GDM1 (cell line): ENCODE measurements at places on chromosomes 3 and 15.

- no peak for DNase-seq
These were observed 77.5 kb downstream of the RPLP1 start for GRCh38 chr15:69529961-69530633.

DNA sequence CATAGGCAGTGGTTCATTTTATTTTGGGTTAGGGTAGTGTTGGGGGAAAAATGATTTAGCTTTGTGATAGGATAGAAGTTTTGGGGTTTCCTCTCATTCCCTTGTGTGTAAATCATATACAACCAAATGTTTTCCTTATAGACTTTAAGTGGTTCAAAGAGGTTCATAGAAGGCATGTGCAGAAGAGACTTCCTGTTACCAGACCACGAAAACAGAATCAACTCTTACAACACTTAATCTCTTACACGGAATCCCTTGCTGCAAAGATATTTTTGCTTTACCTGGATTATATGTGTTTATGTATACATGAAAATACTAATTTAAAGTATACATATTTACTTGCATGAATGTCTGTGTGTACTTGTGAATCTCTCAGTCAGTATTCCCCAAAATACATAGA lies 2.9 kb downstream of the TMOD2 start:
- DNase-seq: no peak

DNA sequence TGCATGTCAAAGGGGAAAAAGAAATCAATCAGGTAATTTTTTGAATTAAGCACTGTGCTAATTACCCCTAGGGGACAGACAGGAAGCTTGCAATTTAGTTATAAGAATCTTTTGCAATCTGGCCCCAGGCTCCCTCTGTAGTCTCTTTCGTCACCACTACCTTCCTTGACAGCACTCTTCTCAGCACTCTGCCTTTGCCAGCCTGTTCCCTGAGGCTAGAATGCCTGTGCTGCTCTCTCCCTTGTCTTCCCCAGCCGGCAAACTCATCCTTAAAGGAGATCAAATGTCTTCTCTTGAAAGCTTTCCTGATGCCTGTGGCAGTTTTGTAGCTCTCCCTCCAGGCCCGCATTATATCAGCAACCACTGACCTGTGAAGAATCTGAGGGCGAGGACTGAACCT lies 32.4 kb upstream of the PRTG start:
- no peak for DNase-seq

GRCh38 chr3:123552095-123552714 lies 32.6 kb downstream of the HACD2 start:
- peak; percentile 10 for DNase-seq

DNA sequence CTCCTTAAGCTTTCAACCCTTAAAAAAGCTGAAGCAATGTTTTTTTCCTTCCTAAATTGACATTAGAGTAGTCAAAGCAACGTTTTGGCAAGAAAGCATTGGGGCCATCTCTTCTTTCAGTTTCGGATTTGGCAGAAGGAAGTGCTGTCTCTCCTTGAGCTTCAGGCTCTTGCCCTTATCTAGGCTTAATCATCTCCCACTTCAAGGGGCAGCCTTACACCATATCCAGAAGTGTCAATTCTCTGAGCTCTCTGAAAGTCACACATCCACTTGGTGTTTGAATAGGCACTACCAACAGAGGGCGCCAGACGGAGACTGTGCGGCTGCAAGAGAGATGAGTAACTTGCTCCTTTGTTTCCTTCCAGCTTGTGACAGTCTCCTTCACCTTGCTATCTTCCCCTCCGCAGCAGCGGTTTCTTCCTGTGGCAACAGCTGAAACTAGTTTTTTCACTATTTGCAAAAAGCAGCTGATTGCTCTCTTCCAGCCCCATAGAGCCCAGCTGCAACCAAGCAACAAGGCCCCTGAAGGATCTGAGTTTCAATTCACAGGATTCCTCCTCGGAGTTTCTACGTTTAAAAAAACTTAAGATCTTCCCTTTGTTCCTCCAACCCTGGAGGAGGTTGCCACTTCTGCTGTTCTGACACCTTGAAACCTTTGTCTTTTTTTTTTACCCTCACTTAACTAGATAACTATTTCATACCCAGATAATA lies 147.0 kb upstream of the SLCO3A1 start:
- DNase-seq: peak; percentile 74

DNA sequence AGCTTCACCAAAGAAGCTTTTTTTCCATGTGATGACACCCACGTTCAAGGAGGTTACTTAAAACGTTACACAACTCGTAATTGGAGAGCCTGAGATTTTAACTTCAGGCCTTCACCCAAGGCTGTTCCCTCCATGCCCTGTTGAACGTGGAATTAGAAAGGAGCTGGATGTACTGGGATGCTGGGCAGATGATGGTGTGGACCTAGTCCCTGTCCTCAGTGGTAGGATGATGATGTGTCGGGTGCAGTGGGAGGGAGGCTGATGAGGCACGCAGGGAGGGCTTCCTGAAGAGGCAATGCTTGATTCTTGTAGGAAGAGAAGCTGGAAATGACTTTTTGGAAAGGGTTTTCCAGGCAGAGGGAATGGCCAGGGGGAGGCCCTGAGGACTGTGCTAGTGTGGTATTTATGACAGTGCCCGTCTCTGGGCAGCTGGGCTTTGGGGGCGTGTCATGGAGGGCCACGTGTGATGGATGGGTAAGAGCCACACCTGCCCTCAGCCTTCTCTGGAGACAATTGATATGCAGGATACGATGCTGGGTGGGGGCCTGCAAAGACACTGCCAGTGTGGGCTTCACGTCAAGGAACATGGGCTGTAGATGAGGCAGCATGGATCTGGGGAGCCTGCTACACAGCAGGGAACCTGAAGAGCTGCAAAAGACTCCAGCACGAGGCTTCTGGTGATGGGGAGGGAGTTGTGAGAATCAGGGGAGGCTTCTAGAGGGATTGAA lies 15.3 kb downstream of the SYNM start:
- no peak for DNase-seq

GRCh38 chr15:63083044-63083443 lies 38.6 kb upstream of the LACTB start:
- DNase-seq: no peak

DNA sequence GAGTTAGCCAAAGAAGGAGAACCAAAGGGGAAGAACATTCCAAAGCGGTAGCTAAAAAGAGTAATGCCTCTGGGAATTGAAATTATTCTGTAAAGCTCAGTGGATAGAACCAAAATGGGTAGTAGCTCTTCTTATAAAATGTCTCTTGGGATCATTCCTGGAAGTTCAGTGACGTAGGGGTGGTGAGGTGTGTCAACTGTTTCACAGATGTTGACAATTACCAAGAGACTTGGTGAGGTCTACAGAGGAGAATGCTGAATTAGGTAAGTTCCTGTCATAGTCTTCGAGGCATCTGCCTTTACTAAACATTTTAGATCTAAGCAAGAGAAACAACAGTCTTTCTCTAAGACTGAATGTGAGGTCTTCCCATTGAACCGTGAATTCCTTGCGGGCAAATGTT lies 67.8 kb downstream of the TPRG1 start:
- no peak for DNase-seq

DNA sequence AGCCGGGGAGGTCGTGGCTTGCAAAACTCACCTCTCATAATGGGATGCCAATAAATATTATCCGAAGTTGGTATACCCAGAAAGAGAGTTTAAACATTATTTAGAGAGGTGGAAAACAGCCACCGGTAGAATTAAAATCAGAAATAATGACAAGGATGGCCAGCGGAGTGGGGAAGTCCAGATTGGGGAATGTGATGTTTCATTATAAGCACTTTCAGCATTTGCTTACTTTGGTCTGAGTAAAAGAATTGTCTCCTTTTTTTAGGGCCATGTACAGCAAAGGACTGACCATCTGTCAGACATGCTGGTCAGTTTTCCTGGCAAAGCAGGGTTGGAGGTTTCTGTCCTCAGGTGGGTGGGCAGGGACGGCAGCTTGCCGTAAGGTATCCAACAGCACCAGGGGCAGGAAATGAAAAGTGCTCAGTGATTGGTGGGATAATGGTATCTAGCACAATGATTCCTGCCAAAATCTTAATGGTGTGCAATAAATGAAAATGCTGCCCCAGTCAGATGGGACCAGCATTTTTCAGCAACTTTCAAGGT lies 24.3 kb downstream of the APBA2 start:
- DNase-seq: no peak

DNA sequence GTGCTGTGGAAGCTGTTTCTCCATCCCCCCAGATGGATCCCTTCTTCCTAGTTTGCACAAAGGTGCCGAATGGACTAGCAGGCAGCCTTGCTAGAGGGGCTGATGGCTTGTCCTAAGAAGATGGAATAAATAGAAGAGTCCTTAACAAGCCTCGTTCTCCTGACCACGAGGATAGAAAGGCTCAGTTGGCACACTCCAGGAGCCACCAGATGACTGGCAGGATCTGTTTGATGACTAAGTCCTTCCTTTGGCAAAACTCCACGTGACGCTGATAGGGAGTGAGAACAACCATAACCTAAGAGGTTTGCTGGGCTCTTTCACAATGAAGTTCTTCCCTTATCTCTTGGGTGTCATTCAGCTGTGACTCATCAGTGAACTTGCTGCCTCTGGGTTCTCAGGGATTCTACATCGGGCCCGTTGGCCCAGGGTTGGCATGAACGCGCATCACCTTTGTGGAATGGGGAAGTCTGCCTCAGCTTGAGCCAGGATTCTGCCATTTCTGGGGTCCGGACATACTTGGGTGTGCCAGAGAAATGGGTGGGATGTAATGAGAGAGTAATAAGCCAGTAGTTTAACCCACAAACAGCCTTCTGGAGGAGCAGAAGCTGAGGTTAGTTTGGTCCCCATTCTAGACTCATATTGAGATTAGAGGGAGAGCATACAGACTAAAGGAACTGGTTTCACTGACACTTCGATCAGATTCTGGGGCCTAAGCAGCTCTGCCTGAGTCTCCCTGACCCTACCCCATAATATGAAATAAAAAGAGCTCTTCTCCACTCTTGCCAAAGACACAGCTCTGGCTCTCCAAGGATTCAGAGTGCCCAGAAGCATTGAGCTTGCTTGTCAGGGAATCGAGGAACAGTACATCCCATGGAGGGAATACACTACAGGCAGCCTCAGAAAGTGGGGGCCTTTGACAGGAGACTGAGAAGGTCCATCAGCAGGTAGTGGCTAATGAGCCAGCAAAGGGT lies 2.0 kb upstream of the MELTF start:
- no peak for DNase-seq

DNA sequence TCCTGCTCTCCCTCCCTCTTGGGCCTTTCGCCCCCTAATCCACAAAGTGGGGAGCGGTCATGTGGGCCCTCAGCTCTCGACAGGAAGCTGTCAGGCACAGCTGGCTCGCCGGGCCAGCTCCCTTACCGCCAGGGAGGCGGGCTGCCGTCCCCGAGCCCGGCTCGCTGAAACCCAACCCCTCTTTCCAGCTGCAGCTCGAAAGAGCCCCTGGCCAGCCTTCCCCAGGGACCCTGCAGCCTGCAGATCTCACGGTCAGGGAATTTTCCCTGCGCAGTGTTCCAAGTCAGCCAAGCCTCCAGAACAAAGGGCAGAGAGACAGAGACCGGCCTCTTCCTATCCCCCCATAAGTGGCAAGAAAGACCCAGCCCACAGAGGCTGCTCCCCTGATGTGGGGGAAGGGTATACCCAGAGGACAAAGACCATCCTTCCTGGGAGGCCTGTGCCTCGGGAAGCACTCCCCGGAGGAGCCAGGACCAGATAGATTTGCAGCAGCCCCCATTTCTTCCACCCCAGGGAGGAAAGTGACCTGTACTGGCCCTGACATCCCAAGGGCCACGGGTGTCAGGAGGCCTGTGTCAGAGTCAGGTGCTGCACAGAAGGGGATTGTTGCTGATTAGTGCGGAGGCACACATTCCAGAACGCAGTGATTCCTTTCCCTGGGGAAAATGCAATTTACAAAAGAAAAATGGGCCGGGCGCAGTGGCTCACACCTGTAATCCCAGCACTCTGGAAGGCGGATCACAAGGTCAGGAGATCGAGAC lies 32.6 kb downstream of the MAGEF1 start:
- DNase-seq: no peak

GRCh38 chr3:179421500-179421899 lies 29.8 kb downstream of the GNB4 start:
- DNase-seq: no peak

GRCh38 chr15:87345961-87346360 lies 910.6 kb downstream of the NTRK3 start:
- no peak for DNase-seq

DNA sequence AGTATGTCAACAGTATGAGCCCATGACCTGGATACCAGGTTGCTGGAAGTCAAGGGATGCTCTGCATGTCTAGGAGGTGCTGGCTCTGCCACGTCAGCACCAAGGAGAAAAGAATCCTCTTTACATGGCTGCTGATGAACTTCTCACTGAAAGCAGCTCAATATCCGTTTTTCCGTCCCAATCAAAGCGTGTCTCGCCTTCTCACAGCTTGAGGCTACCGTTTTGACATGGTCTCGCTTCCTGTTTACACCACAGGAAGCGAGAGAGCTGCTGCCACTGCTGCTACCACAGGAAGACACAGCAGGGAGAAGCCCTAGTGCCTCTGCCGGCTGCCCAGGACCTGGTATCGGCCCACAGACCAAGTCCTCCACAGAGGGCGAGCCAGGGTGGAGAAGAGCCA lies 27.3 kb downstream of the STARD5 start:
- peak; percentile 85 for DNase-seq

DNA sequence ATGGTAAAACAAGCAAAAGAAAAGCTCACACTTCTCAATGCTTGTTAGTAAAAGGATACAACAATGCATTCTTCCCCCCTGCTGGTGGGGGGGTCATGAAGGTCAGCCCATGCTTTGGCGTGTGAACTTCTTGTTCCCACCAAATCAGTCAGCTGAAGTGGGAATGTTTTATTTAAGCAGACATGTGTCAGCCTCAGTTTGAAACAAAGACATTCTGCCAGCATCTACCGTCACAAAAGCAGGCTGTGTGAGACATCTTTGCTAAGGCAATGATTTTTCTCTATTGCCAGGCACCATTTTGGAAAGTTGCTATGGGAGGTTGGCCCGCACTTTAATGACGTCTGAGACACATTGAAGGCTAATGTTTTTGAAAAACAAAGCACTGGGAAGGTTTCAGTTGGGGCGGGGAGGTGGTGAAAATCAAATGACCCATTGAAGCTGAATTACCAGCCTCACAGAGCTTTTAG lies 206.6 kb downstream of the TLE3 start:
- DNase-seq: no peak

DNA sequence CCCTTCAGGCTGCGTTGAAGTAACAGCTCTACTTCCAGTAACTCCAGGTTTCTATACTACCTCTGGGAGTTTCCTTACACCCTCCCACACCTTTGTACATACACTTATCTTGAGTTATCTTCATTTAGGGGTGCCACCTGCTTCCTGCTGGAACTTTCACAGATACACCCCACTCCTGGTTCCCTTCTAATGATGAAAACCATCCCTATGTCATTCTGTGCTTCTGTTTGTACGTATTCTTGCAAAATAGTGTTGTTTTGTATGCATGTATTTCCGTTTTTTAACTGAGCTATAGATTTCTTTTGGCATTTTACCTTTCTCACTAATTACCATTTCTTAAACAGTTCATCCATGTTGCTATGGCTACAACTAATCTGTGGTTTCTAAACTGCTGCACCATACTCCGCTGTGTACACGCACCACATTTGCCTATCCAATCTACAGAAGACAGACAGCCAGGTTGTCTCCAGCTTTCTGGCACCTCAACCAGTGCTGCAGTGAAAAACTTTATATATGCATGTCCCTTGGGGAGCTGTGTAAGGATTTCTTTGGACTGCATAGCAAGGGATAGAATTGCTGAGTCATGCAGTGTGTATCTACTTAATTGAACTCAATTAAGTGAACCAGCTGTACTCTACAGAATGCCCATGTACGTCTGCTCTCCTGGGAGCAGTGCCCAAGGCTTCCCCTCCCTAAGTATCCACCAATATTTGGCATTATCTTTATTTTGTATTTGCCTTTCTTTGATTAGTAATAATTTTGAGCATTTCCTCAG lies 61.4 kb upstream of the ST8SIA2 start:
- DNase-seq: no peak
